Activated CD8-positive, alpha-beta memory T cell treated with anti-CD3 and anti-CD28 coated beads for 4 hours (primary cell): ENCODE measurements at places on chromosomes 1 and 21.
A peak's percentile ranks its signal among the peaks of the same experiment; 100 is the strongest.

- no peak for DNase-seq
Observed at GRCh38 chr1:84277343-84278059, 24.0 kb upstream of the SAMD13 start.

GRCh38 chr1:119981986-119982815 lies 85.9 kb upstream of the ADAM30 start:
- DNase-seq: no peak

DNA sequence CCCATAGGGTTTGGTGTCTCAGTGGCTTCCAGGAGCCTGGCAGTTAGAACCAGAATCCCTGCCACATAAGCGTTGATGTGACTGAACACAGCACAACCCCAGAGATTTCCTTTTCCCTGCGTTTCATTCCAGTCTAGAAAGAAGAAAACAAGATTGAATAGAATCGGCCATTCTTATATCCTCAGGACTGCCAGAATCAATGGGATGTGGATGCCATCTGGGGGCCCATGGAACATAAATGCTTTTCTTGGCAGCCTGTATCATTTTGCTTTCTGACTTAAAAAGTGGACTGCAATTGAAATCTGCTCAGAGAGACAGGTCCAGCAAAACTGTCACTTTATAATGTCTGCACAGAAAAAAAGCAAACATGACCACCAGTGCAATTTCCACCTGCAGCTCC lies 80.3 kb downstream of the DISC1 start:
- no peak for DNase-seq

DNA sequence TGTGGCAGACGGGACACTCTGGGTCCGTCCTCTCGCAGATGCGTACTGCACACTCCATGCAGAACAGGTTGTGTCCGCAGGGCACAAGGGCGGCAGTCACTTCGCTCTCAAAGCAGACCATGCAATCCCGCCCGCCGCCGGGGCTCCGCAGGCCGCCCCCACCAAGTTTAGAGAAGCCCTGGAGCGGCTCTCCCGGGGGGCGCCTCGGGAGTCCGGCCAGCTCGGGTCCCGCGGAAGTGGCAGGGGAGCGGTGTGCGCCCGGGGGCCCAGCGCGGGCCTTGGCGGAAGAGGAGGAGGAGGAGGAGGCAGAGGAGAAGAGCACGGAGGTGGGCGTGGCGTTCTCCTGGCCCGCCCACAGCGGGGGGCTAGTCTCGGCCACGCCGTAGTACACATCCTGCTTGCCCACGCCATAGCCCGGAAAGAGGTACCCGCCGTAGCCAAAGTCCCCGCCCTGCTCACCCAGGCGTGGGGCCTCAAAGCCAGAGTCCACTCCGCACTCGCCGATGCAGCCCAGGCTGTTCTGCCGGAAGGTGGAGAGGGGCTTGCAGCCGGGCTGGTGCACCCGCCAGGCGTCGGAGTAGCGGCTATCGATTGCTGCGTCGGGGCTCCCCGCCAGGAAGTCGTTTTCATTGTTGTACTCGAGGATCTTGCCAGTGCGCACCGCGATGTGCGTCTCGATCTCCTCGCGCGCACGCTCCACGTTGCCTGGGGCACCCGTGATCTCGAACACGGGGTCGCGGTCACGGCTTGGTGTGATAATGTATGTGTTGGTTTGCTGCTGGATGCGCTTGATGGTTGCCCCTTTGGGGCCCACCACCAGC lies 5.4 kb downstream of the MEX3A start:
- DNase-seq: no peak

DNA sequence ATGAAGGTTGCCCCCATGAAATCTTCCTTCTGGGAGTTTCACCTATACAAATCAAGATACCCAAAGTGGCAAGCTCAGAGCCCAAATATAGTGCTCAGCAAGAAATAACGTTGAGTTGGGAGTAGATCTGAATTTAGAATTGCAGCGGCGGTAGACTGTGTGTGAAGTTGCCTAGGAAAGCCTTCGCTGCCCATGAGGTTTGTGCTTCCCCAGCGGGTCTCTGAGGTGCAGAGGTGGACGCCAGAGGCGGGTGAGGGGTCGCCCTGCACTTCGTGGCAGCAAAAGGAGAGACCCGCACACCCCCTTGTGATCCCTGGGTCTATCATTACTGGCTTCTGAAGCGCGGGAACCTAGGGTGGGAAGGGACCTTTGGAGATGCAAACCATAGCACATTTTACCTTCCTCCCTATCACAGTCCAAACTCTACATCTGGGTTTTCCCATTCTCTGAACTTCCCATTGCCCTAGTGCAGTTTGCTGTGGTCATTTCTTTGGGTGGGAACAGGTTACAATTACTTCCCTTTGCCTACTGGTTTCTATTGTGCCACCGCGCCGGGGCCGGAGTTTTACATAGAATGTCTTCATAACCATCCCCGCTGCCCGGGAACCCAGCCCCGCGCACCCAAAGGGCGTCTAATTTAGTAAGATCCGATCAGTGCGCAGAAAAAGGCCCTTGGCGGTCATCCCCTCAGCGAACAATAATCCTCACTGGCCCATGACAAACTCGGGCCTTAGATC lies 5.2 kb downstream of the TBX15 start:
- no peak for DNase-seq

GRCh38 chr1:232017057-232017456 lies 390.5 kb downstream of the DISC1 start:
- DNase-seq: no peak

GRCh38 chr1:171576144-171576543 lies 45.9 kb upstream of the MYOCOS start:
- DNase-seq: no peak

DNA sequence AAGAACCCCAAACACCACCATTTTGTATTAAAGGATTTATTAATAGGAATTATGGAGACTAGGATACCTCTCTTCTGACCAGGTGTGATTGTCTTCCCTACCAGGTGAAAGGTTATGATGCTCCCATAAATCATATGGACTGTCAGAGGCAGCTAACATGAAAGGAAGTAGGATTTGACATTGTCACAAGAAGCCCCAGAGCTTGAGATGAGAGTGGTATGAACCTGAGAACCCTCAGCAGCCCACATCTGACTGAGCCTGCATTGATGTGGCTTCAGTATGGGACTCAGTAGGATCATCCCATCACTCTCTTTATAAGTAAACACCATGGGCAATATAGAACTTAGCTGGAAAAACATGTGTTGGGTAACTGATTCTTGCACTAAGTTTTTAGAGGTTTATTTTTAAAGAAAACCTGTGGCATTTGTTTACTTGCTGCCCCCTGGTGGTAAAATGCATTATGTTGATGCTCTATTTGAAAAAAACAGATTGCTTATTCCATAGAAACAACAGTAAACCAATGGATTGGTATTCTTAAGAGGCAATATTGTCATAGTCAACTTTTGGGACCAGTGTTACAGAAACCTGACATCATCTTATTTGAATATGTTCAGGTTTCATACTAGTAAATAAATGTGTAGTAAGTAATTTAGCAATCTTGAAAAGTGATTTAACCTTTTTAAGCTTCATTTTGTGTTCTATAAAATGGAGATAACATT lies 16.6 kb upstream of the CACYBP start:
- no peak for DNase-seq

DNA sequence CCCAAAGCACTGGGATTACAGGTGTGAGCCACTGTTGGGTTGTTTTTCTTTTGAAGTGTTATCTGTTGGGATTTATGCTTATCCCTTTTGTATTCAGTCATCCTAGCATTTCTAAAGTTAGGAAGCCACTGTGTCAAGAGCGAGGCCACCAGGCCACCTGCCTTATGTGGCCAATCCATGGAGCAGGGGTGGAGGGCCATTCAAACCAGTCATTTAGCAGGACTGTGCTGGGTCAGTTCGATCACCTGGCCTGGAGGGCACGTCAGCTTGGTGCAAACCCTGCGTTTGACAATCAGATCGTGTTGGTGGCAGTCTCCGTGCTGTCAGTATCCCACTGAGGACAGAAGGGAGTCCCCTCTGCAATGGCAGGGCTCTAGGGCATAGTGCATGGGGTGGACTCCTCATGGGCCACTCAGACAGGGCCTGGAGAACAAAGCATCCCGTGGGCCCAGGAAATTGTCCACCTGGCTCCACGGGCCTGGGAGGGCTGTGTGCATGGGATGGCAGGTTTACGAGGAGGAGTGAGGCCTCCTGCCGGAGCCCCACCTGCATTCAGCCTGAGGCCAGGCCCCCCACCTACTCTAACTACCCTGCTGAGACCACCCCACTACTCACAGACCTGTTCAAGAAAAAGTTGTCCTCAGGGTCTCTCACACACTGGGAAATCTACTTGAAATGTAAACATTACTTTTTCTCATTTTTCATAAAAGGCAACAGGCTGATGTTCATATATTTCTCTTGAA lies 242.3 kb downstream of the SDCCAG8 start:
- DNase-seq: no peak

DNA sequence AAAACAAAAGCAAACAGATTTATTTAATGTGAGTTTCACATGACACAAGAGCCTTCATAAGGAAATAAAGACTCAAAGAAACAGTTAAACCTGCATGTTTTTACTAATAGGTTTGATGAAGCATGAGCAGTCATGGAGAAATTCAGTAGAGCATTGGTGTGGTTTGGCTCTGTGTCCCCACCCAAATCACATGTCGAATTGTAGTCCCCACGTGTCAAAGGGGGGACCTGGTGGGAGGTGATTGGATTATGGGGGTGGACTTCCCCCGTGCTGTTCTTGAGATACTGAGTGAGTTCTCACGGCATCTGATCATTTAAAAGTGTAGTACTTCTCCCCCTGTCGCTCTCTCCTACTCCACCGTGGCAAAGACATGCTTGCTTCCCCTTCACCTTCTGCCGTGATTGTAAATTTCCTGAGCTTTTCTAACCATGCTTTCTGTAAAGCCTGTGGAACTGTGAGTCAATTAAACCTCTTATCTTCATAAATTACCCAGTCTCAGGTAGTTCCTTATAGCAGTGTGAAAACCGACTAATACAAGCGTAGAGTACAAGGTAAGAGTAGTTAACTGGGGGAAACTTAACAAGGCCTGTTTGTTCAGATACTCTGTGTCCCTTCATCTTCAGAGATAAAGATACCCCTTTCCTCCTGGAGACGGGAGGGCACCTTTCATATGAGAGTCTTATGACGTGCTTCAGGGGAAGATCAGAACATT lies 354.8 kb downstream of the SIPA1L2 start:
- DNase-seq: no peak

DNA sequence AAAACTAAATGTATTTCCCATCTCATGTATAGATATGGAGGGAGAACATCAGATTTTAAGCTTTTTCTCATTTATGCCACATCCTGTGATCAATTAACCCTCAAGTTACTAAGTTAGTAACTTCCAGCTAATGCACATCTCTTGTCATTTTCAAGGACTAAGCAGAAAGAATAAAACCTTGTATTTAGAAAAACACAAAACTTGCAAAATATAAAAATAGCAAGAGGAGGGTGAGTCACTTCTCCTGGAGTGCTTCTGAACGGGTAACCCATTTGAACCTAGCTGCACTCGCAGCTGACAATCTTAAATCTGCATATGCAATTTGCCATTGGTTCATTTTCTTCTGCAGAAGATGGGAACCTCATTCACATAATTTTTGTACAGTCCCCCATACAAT lies 500.5 kb downstream of the SETD4 start:
- no peak for DNase-seq

DNA sequence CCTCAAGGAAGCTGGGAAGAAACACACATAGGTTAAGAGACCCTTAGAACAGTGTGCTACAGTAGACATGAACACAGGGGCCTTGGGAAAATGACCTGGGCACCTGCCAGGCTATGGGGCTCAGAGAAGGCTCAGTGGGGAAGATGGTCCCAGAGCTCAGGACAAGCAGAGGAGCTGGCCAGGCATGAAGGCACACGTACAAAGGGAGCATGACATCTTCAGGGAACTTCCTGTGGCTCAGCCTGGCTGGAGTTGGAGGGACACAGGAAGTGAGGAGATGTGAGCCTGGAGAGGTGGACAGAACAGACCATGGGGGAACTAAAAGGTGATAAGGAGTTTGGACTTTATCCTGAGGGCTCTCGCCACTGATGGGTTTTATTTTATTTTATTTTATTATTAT lies 3.8 kb upstream of the SLC50A1 start:
- DNase-seq: no peak

GRCh38 chr1:93081716-93082115 lies 2.6 kb downstream of the MTF2 start:
- no peak for DNase-seq

- no peak for DNase-seq
Observed at GRCh38 chr1:59378621-59379370, 81.9 kb downstream of the FGGY start.

GRCh38 chr1:23930861-23931490 lies 17.8 kb upstream of the CNR2 start:
- DNase-seq: no peak

- DNase-seq: peak; percentile 19
Observed at GRCh38 chr1:34885405-34886247, 26.1 kb upstream of the SMIM12 start.

- DNase-seq: no peak
Observed at GRCh38 chr1:242349636-242350035, 174.9 kb downstream of the PLD5 start.

DNA sequence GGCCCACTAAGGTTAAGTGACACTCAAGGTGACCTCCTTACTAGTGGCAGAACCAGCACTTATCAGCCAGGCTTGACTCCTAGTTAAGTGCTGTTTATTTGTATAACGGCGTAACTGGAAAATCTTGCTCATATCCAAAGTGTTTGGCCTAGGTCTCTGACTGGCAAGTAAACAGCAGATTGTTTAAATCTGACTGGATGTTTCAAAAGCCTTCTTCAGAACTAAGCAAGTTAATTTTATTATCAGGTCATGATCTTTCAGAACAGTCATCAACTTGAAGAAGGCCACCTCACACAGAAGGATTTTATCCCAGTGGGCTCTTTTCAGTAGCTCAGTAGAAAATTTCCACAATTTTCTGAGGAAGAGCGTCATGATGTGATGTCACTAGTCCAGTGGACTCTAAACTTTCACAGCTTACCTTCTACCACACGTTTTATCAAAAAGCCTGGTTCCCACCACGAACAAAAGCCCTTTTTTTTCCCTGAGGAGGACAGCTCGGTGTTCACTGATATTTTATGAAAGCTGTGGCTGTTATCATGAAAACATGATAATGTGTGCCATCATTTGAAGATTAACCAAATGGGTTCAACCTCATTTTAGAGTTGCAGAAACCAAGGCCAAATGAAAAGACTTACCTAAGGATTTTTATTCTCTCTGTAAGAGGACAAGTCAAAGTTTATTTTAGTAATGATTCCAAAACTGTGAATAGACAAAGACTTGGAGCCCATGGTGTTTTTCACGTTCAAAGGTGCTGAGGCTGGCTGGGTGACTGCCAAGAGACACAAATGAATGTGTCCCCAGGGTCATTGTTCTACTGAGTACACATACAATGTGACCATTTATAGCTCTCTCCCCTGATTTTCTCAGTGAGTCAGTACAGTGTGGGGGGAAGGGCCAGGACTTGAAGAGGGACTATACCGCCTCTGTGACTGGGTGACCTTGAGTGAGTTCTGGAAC lies 9.1 kb downstream of the SGIP1 start:
- DNase-seq: no peak

GRCh38 chr1:112971006-112971405 lies 15.0 kb upstream of the SLC16A1 start:
- DNase-seq: no peak

GRCh38 chr1:31815752-31816500 lies at the start of gene SPOCD1:
SPOCD1 (minus strand) TSS chr1:31816022; CDS start chr1:31815333, 689 bp downstream.
- peak; percentile 66 for DNase-seq

GRCh38 chr1:110645821-110646735 lies 28.7 kb downstream of the KCNA3 start:
- DNase-seq: no peak
